NT2/D1 (cell line): ENCODE measurements at places on chromosomes 6 and 20.

GRCh38 chr6:34295721-34296120 lies 46.9 kb upstream of the SMIM29 start:
- DNase-seq: no peak

GRCh38 chr6:156781861-156782631 lies 4.9 kb downstream of the ARID1B start:
- DNase-seq: no peak

GRCh38 chr6:392441-393390 lies 1.2 kb downstream of the IRF4 start:
- DNase-seq: no peak

DNA sequence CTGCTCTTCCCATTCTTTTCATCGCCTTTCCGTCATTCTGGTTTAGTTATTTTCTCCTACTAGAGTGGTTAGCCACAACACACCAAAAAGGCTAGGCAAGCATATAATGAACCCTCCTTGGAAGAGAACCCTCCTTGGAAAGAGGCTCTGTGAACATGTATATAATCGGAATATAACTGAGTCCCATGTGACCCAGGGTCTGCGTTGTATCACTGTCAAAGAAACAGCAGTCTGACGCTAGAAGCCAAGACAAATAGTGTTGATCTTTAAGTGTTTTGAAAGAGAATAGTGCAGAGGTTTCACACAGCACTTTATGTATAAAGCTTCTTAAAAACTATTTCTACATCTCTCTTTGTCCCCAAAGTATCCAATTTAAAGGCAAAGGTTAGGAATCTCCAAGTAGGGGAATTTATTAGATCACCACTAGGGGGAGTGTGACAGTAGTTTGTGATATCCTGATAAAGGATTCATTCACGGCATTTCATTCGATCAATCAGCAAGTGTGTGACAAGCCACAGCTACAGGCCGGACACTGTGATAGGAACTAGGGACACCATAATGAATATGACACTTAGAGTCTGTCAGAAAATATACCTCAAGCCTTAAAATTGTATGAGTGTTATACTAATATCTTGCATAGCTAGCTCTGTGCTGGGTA lies 395.3 kb downstream of the CD109 start:
- DNase-seq: peak; percentile 20

GRCh38 chr6:146258206-146258605 lies 229.3 kb downstream of the GRM1 start:
- DNase-seq: no peak
